ENCODE measurements at places on chromosomes 2 and 18.

- DNase-seq, result no peak
These were observed 43.0 kb upstream of the KCNF1 start for GRCh38 chr2:10868465-10869314.

- DNase-seq, result no peak
These were observed 14.2 kb upstream of the WIPF1 start for GRCh38 chr2:174611854-174612253.

DNA sequence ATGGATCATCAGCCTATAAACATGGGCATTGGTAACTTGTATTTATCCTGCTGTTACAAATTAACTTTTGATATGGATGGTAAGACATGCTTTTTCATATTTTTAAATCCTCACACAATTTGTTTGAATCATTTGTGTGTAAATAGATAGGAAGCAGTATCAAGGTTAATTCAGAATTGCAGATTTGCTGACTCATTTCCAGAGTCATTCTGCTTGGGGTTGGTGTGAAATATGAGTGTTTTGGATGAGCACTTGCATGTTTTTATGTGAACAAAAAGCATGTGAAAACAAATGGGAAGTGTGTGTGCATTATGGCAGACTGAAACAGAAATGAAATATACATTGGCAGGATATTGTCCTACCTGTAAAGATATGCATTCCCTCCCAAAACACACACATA lies 11.8 kb downstream of the CCDC85A start:
- DNase-seq, result no peak

DNA sequence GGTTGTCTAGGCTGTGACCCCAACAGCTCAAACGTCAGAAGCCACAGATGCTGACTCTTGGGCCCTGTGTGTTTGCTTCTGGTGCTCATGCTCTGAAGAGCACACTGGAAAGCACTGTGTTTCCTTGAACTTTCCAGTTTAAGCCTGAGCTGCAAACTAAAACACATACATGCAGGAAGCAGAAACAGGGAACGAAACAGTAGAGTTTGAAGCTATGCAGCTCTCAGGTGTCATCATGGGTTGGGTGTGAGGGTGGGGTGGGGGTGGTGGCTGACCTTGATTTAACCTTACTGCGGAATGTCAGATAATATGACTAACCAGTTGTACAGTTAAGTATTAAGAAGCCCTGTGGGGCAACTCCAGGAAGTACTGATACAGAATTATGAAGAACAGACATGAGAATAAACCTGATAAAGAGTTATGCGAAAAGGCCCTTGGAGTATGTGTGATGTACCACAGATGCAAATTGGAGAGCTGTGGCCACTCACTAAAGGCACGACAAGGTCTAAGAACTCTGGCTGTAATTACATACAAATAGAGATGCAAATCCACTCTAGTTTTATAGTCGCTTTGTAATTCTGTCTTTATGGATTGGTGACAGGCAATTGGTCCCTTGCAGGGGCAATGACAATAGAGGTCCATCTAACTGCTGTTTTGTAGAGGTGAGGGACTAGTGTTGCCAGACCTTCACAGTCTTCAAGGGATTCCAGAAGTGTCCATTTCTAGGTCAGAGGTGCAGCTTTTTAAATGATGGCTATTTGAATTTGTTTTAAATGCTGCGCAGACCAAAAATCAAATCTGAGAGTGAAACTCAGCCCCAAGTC lies 273.1 kb downstream of the NAPG start:
- DNase-seq, result no peak

DNA sequence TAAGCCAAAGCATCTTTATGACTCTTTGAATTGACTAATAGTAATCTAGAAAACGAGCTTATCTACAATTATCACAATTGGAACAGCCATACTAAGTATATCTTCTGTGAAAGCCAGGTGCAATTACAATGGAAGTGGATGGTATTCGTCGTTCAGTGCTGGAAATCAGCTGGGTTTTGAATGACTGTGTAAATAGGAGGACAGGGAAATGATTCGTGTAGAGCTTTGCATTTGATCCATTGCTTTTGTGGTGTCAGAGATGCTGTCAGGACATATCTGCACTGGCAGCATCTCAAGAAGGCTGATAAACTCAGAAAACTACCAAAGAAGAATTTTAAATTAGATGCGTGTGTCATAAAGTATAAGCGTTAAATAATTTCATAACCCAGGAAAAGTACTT lies 187.1 kb downstream of the ZNF407 start:
- DNase-seq, result no peak

DNA sequence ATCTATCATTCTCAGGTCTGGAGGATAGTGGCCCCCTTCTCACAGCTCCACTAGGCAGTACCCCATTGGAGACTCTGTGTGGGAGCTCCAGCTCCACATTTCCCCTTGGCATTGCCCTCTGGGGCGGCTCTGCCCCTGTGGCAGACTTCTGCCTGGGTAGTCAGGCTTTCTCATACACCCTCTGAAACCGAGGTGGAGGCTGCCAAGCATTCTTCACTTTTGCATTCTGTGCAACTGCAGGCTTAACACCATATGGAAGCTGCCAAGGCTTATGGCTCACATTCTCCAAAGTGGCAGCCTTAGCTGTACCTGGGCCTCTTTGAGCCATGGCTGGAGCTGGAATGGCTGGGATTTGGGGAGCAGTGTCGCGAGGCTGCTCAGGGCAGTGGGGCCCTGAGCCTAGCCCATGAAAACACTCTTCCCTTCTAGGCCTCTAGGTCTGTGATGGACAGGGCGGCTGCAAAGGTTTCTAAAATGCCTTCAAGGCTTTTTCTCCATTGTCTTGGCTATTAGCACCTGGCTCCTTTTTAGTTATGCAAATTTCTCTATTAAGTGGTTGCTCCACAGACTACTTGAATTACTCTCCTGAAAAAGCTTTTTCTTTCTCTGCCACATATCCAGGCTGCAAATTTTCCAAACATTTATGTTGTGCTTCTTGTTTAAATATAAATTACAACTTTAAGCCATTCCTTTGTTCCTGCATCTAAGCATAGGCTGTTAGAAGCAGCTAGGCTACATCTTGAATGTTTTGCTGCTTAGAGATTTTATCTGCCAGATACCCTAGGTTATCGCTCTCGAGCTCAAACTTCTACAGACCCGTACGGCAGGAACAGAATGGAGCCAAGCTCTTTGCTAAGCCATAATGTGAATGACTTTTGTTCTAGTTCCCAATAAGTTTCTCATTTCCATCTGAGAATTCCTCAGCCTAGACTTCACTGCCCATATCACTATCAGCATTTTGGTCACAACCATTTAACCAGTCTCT lies 206.5 kb downstream of the CPS1 start:
- DNase-seq, result no peak

GRCh38 chr2:197081294-197081693 lies 154.8 kb upstream of the PGAP1 start:
- no peak for DNase-seq

GRCh38 chr18:26386002-26386401 lies 159.8 kb downstream of the TAF4B start:
- no peak for DNase-seq

GRCh38 chr2:103169861-103170260 lies 408.0 kb downstream of the TMEM182 start:
- no peak for DNase-seq

DNA sequence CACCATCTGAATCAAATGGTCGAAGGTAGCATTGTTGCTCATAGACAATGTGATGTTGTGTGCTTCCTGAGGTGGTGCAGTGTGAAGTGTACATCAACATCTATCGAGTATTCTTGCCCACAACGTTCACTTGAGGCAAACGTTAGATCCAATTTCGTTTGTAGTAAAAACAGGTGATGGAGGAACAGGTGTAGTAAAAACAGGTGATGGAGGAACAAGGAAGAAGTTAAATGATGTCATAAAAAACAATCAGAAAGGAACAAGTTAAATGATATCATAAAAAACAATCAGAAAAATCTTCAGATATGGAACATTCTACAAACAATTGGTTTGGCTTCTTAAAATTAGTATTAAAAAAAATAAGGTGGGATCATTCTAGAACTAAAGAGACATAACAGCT lies 11.3 kb downstream of the WDR7 start:
- no peak for DNase-seq

Measured in stimulated activated CD8-positive, alpha-beta memory T cell treated with anti-CD3 and anti-CD28 coated beads, Interleukin-7, amount 100 ng/mL, for 48 hours (primary cell).